ENCODE measurements at places on chromosomes 5 and 9. TPM values are rescaled to one million over a fixed set of nuclear protein-coding genes. Genes with fewer than 3 reads are reported as not detected.

DNA sequence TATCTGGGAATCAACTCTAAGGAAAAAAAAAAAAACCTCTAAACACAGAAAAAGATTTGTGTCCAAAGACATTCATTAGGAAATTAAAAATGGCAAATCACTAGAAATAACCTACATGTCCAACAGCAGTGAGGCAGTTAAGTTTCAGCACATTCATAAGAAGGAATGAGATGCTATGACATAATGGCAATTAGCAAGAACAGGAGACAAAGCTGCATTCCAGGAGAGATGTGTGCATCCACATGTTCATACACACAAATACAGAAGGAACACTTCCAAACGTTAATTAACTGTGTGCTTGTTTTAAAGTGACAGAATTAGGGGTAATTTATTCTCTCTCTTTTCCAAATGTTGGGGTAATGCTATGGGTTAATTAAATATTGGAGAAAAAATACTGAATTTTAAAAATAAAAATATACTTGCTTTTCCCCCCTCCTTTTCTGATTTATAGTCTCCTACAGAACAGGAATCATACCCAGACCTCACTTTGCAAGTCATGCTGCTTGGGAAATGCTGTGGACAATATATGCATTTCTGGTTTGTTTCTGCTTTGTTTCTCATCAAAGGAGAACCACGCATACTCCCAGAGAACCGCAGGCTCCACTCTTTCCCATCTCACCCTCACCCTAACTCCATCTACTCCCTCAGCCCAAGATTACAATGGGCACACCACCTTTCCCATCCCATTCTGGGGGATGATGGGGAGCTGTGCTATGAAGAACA, 114.1 kb downstream of the CDK5RAP2 start:
- DNase-seq = no peak

- peak; percentile 0 for DNase-seq
Measured at GRCh38 chr5:11046160-11046559, 285.1 kb upstream of the DAP start.

DNA sequence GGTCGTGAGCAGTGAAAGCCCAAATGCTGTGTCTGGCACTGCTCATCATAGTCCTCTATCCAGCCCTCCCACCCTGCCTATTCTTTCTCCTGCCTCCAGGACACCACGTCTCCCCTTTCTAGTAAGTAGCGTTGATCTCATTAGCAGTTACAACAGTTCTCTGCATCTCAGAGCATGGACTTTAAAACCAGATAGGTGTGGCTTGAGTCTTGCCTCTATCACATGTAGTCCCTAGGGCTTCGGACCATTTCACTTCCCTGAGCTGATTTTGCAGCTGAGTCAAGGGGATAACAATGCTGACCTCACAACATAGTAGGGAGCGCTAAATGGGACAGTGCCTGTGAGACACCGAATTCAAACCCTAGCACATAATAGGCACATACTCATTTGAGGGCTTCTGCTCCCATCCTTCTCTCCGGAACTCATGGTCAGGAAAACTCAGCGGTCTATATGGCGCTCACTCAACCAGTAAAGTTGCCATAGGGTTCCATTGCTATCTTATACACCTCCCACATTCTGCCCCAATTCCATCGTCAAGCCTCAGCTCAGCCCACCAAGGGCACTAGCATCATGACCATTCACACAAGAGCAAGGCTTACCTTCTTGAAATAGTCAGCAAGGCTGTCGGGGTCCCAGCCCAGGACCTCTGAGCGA, 515 bp downstream of the LCP2 start:
- DNase-seq = no peak

GRCh38 chr5:8329773-8330172, 460.8 kb downstream of the MTRR start:
- DNase-seq = peak; percentile 2

RASGEF1C gene
- not detected for total RNA-seq

SLC22A4 gene
- 3.4 TPM for total RNA-seq

PRDM9 gene
- not detected for total RNA-seq
